ENCODE measurements at places on chromosomes 7 and 10.

GRCh38 chr7:101077303-101078086 lies 7.8 kb upstream of the TRIM56 start:
- H3K36me3 ChIP-seq: no peaks in the 10 kb centered on the region
- no peak overlapping the region for H3K4me3 ChIP-seq
- peak; percentile 64 for DNase-seq
- H3K4me1 ChIP-seq: no peaks in the 10 kb centered on the region
- no peak overlapping the region for H3K27ac ChIP-seq
- 0 out of 2 replicates have a peak, but pooled peaks cover 3% of the 10 kb centered on the region for H3K27me3 ChIP-seq

GRCh38 chr10:5930272-5930671 lies 40.2 kb downstream of the FBH1 start:
- H3K27ac ChIP-seq: no peak overlapping the region
- DNase-seq: no peak
- H3K36me3 ChIP-seq: peaks cover 77% of the 10 kb centered on the region
- H3K4me1 ChIP-seq: no peaks in the 10 kb centered on the region

DNA sequence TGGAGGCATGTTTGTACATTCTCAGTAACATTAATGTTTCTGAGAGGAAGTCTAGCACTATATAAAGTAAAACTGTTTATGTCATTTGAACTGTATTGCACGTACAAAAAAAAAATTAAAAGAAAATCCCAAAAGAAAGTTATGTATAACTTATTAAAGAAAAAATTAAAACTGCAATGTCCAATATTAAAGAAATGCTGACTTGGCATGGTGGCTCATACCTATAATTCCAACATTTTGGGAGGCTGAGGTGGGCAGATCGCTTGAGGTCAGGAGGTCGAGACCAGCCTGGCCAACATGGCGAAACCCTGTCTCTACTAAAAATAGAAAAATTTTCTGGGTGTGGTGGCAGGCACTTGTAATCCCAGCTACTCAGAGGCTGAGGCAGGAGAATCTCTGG lies 178.7 kb upstream of the VIPR2 start:
- H3K4me1 ChIP-seq: no peaks in the 10 kb centered on the region
- H3K4me3 ChIP-seq: no peak overlapping the region
- H3K36me3 ChIP-seq: no peaks in the 10 kb centered on the region
- no peaks in the 10 kb centered on the region for H3K27me3 ChIP-seq

DNA sequence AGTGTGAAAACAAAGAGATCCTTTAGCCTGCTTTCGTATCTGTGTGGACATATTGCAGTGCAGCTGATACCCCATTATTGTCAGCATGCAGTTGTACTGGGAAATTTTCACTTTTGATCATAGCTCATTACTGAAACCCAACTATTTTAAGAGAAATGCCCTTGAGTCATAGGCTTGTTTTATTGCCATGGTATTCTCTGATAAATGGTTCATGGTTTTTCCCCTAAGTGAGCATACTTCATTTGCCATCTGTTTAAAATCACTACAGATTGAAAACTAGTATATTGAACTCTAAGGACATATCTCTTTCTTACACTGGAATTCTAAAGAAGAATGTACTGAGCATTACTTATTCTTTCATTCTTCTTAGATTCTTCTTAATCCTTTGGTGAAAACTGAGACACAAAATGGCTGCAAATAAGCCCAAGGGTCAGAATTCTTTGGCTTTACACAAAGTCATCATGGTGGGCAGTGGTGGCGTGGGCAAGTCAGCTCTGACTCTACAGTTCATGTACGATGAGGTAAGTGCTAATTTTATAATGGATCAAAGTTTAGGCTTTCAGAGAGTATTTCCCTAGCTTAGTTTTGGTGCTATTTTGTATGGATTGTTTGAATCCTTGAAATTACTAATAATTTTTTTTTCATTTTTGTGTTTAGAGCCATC lies 63.0 kb downstream of the RALA start:
- H3K4me1 ChIP-seq: peaks cover 31% of the 10 kb centered on the region
- H3K36me3 ChIP-seq: peaks cover 19% of the 10 kb centered on the region
- H3K27me3 ChIP-seq: no peaks in the 10 kb centered on the region
- no peak overlapping the region for H3K27ac ChIP-seq
- no peak for DNase-seq

DNA sequence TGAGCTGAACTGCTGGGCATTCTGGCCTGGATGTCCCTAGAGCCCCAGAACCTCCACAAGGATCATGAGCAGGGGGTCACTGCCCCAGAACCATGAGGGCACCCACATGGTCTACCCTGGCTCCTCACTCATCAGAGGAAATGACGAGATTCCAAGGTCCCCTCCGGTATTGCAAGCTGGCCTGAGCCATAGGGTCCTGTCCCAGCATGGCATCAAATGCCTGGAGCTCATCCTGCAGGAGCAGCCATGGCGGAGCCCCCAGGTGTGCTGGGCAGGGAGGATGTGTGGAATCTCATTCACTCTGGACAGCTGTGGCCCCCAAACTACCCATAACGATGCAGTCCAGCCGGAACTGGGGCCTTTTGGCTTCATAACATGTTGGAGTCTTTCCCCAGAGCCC lies 66.6 kb upstream of the ANTXRL start:
- H3K36me3 ChIP-seq: no peaks in the 10 kb centered on the region
- no peak overlapping the region for H3K27ac ChIP-seq
- H3K27me3 ChIP-seq: no peaks in the 10 kb centered on the region
- H3K4me1 ChIP-seq: no peaks in the 10 kb centered on the region

DNA sequence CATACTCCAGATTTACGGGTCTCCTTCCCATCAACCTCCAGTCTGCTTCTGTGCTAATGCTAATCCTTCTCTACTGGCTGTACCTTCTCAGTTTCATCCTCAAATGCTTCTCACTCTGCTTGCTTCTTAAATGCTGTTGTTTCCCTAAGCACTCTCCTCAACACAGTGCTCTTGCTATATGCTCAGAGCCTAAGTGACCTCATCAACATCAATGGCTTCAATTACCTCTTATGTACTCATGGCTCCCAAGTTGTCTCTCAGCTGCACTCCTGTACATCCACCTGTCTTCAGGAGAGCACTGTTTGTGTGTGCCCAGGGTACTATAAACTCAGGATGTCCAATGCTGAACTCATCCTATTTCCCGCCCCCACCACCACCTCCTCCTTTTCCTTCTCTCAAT lies 22.5 kb downstream of the ELAPOR2 start:
- H3K36me3 ChIP-seq: no peaks in the 10 kb centered on the region
- H3K27me3 ChIP-seq: no peaks in the 10 kb centered on the region
- H3K27ac ChIP-seq: no peak overlapping the region
- DNase-seq: no peak

DNA sequence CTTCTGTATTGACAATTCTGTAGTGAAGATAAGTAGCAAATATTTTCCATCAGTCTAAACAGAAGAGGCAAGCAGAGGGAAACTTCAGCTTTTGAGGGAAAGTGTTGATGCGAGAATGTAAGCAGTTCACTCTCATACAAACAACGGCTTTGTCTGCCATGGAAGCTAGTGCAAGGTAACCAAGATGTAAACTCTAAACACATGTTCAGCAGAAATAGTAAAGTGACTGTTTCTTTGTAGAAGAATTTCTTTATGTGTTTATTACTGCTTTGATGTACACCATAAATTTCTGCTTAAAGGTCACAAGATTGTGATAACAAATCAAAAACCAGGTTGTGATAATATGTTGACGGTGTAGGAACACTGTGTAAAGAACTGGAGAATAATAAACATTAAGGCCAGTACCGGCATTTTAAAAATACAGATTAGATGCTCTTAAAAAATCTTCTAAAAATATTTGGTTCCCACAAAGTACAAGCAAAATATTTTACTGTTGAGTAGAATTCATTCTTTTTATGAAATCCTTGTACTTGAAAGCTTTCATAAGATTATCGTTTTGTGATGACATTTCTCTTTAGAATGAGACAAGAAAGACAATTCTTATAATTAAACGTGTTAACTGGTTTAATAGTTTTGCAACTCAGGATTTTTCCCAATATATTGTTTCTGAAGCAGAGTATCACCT lies 34.2 kb downstream of the SEMA3C start:
- H3K27ac ChIP-seq: peak overlapping the region; percentile 86
- no peak overlapping the region for H3K4me3 ChIP-seq
- peaks cover 33% of the 10 kb centered on the region for H3K4me1 ChIP-seq
- H3K36me3 ChIP-seq: no peaks in the 10 kb centered on the region

- peak overlapping the region; percentile 76 for H3K4me3 ChIP-seq
- peaks cover 18% of the 10 kb centered on the region for H3K4me1 ChIP-seq
- no peak for DNase-seq
- H3K27me3 ChIP-seq: no peaks in the 10 kb centered on the region
- H3K27ac ChIP-seq: peak overlapping the region; percentile 97
- H3K36me3 ChIP-seq: peaks cover 6% of the 10 kb centered on the region
Observed at GRCh38 chr7:35799846-35800717, 775 bp upstream of the SEPTIN7 start.

GRCh38 chr7:111836592-111836991 lies 274.3 kb upstream of the IMMP2L start:
- no peaks in the 10 kb centered on the region for H3K27me3 ChIP-seq
- H3K36me3 ChIP-seq: no peaks in the 10 kb centered on the region
- no peaks in the 10 kb centered on the region for H3K4me1 ChIP-seq
- H3K27ac ChIP-seq: no peak overlapping the region
- DNase-seq: no peak
- H3K4me3 ChIP-seq: no peak overlapping the region

- H3K27ac ChIP-seq: peak overlapping the region; percentile 95
- H3K27me3 ChIP-seq: no peaks in the 10 kb centered on the region
Observed at GRCh38 chr7:25847336-25848070, 304.5 kb upstream of the NFE2L3 start.

GRCh38 chr7:76233538-76234281 lies 32.0 kb downstream of the SRRM3 start:
- H3K36me3 ChIP-seq: no peaks in the 10 kb centered on the region
- DNase-seq: no peak
- H3K27ac ChIP-seq: no peak overlapping the region
- H3K4me1 ChIP-seq: peaks cover 9% of the 10 kb centered on the region

GRCh38 chr7:18515067-18515466 lies 19.5 kb downstream of the HDAC9 start:
- H3K36me3 ChIP-seq: peaks cover 47% of the 10 kb centered on the region
- H3K27ac ChIP-seq: no peak overlapping the region
- H3K4me3 ChIP-seq: no peak overlapping the region
- DNase-seq: no peak
- peaks cover 14% of the 10 kb centered on the region for H3K4me1 ChIP-seq

DNA sequence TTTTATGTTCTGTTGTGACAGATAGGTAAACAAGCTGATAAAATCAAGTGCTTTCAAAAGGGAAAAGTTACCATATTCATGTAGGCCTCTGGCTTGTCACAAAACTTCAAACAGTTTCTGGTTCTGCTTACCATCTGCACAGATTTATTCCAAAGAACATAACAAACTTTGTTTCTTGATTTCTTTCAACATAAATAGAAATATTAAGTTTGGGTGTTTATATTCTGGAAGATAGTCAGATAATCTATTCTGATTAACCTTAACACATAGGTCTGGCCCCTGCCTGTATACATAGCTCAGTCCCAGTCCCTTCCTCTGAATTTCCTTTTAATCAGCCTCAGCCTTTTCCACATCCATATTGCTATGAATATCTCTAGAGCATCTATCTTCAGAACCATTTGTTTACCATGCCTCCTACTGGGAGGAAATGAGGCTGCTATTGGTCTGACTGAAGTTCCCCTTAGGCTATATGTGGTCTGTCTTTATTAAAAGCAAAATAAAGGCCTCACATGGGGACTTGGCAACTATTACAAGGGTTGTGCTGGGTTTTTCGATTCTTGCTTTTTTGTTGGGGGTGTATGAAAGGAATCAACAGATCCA lies 319.0 kb downstream of the HPSE2 start:
- H3K27me3 ChIP-seq: no peaks in the 10 kb centered on the region
- DNase-seq: no peak
- H3K36me3 ChIP-seq: no peaks in the 10 kb centered on the region
- no peaks in the 10 kb centered on the region for H3K4me1 ChIP-seq

DNA sequence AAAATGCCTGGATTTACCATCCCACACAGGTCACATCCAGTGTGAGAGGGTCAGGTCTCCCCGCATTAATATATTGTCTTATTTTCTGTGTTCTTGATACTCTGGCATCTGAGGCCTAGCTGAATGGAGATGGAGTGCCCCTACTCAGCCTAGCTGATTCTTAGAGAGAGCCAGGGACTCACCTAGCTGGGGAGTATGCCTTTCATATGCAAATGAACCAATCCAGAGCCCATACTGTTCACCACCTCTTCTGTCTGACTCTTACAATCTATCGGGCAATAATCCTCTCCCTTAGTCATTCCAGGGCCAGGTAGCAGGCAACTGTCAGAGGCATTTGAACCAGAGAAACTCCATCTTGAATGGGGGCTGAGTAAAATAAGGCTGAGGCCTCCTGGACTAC lies 46.3 kb downstream of the LBX1 start:
- H3K27me3 ChIP-seq: peaks cover 31% of the 10 kb centered on the region
- no peak overlapping the region for H3K27ac ChIP-seq
- H3K36me3 ChIP-seq: no peaks in the 10 kb centered on the region
- H3K4me3 ChIP-seq: no peak overlapping the region

DNA sequence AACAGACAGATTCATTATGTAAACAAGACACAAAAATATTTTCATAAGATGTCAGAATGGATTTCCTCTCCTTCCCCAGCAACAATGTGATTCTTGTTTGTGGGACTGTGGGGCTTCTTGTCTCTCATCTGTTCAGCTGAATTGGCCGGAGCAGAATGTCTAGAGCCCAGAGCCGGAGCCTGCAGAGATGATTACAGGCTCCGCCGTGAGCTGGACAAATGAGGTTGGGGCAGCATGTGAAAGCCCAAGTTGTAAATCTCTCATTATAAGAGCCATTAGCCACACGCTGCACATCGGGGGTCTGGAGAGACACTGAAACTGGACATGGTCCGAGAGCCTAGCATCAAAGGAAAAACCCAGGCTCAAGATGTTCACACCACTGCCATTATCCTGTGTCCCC lies 137.0 kb upstream of the ADAM12 start:
- H3K4me3 ChIP-seq: no peak overlapping the region
- no peak overlapping the region for H3K27ac ChIP-seq
- DNase-seq: peak; percentile 69
- H3K27me3 ChIP-seq: 0 out of 2 replicates have a peak, but pooled peaks cover 3% of the 10 kb centered on the region
- H3K36me3 ChIP-seq: no peaks in the 10 kb centered on the region

- H3K27ac ChIP-seq: no peak overlapping the region
- peaks cover 50% of the 10 kb centered on the region for H3K4me1 ChIP-seq
- DNase-seq: no peak
- no peaks in the 10 kb centered on the region for H3K27me3 ChIP-seq
- no peaks in the 10 kb centered on the region for H3K36me3 ChIP-seq
Observed at GRCh38 chr7:116779216-116779615, 83.2 kb upstream of the CAPZA2 start.

- H3K27ac ChIP-seq: no peak overlapping the region
- DNase-seq: no peak
- no peaks in the 10 kb centered on the region for H3K36me3 ChIP-seq
- H3K27me3 ChIP-seq: peaks cover 3% of the 10 kb centered on the region
- H3K4me3 ChIP-seq: no peak overlapping the region
Observed at GRCh38 chr7:117470777-117471176, 9.0 kb upstream of the CFTR start.

GRCh38 chr7:155529845-155530244 lies 16.5 kb downstream of the CNPY1 start:
- no peaks in the 10 kb centered on the region for H3K4me1 ChIP-seq
- no peaks in the 10 kb centered on the region for H3K36me3 ChIP-seq
- H3K27me3 ChIP-seq: peaks cover 58% of the 10 kb centered on the region
- DNase-seq: no peak
- H3K27ac ChIP-seq: no peak overlapping the region

All from SJSA1 (cell line).